Activated CD8-positive, alpha-beta memory T cell treated with anti-CD3 and anti-CD28 coated beads, Interleukin-2, amount 50 U/mL, for 48 hours (primary cell): ENCODE measurements at places on chromosomes 5 and 9.

GRCh38 chr5:77641397-77641943 lies 3.0 kb upstream of the OTP start:
- no peak for DNase-seq

- no peak for DNase-seq
Measured at GRCh38 chr9:129402371-129402739, 218.5 kb downstream of the C9orf50 start.

DNA sequence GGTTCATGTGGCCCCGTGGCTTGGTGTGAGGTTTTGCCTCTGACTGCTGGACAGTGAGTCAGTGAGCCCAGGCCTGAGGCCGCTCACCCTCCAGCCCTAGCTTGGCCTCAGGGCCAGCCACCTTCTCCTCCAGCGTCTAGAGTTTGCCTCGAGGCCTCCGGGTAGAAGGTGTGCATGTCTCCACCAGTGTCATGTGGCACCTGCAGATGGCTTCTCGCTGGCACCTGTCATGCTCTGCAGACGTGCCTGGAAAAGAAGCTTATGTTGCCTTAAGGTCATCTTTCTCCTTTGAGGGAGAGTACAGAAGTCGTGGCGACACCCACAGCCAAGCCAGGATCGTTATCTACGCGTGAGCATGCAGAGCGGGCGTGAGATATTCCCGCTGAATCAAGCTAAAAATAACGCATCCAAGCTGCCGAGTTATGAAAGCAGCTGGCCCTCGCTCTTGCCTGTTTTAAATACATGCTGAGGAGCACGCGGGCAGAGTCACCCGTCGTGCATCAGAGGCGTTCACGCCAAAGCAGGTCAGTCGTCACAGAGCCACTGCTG lies 79.7 kb upstream of the FCN2 start:
- DNase-seq = no peak

DNA sequence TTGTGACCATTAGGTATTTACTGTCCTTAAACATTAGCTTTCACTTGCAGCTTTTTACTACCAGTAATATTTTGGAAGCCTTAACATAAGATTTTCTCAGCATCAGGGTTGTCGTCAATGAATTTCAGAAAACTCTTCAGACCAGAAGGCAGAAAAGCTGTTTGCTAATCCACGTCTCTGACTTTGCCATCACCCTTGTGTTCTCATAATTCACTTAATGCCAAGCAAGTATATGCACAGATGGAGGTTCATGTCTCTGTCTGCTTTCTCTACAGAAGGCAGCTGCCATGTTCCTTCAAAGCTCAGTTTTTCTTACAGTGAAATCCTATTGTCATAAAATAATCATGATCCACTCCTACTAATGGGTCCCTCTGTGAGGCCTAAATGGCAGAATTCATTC lies 37.7 kb upstream of the LRRC19 start:
- DNase-seq = no peak

GRCh38 chr9:100472268-100472667 lies 681 bp upstream of the TMEFF1 start:
- DNase-seq = no peak

- no peak for DNase-seq
Measured at GRCh38 chr5:120873083-120873482, 409.0 kb downstream of the PRR16 start.
